ENCODE measurements at places on chromosomes 4 and X. TPM values are rescaled to one million over a fixed set of nuclear protein-coding genes. Genes with fewer than 3 reads are reported as not detected.

The GPM6B gene
- total RNA-seq: 21.6 TPM

DNA sequence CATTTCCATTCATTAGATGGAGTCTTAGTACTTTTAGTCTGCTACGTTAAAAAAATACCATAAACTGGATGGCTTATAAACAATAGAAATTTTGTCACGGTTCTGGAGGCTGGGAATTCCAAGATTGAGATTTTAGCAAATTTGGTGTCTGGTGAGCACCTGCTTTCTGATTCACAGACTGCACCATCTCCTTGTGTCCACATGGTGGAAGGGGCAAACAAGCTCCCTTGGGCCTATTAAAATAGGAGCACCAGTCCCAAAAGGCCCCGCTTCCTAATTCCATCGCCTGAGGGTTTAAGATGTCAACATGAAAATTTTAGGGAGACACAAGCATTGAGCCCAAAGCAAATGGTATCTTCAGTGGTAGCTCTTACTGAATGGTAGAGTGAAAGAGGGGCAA is 120.5 kb upstream of the MAP9 start:
- DNase-seq: no peak

The GPR82 gene
- total RNA-seq: 0.65 TPM

GRCh38 chr4:133972586-133972985 is 229.0 kb downstream of the PABPC4L start:
- no peak for DNase-seq

The SAT1 gene
- 716 TPM for total RNA-seq

DNA sequence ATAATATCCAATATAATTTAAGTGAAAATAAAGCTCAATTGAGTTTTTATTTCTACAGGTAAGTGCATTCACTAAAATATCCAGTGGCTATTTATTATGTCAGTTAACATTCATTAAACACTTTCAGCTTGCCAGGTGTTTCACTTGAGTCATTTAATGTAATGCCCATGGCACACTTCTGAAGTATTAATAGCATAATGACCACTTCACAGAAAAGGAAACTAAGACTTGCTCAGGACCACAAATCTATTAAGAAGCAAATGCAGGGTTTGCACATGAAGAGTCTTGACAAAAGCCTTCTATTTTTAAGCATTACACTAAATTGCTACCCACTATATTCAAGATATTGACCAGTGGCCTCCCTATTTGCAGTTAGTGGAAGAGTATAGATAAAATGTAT is 612.7 kb downstream of the KCTD8 start:
- DNase-seq: no peak

DNA sequence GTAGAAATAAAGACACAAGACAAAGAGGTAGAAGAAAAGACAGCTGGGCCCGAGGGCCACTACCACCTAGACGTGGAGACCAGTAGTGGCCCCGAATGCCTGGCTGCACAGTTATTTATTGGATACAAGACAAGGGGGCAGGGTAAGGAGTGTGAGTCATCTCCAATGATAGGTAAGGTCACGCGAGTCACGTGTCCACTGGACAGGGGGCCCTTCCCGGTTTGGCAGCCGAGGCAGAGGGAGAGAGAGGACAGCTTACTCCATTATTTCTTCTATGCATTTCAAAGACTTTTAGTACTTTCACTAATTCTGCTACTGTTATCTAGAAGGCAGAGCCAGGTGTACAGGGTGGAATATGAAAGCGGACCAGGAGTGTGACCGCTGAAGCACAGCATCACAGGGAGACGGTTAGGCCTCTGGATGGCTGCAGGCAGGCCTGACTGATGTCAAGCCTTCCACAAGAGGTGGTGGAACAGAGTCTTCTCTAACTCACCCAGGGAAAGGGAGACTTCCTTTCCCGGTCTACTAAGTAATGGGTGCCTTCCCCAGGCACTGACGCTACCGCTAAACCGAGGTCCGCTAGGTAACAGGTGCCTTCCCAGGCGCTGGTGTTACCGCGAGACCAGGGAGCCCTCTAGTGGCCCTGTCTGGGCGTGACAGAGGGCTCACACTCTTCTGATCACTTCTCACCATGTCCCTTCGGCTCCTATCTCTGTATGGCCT is 44.9 kb downstream of the ZBTB49 start:
- DNase-seq: peak; percentile 77

The COL4A5 gene
- total RNA-seq: 26.0 TPM

GRCh38 chr4:155392481-155393184 is 15.9 kb upstream of the MAP9 start:
- DNase-seq: no peak

The GAGE12H gene
- total RNA-seq: not detected

The MGAT4D gene
- not detected for total RNA-seq

DNA sequence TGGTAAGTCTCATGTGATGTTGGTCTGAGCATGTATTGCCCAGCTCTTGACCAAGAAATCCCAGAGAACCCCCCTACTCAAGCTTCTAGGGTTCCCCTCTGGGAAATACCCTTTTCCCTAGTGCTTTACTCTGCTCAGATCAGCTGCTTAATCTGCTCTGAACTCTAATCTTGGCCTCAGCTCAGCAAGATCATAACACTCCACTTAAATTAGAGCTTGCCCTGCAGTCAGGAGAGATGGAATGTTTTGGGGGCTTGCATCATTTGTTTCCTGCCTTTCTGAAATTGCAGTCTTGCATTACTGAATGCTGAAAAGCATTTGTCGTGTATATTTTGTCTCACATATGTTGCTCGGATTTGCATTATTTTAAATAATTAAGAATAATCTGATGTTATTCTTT is 1153.6 kb downstream of the FSTL5 start:
- DNase-seq: no peak

The EGF gene
- 3.5 TPM for total RNA-seq

The SPARCL1 gene
- total RNA-seq: 299 TPM

DNA sequence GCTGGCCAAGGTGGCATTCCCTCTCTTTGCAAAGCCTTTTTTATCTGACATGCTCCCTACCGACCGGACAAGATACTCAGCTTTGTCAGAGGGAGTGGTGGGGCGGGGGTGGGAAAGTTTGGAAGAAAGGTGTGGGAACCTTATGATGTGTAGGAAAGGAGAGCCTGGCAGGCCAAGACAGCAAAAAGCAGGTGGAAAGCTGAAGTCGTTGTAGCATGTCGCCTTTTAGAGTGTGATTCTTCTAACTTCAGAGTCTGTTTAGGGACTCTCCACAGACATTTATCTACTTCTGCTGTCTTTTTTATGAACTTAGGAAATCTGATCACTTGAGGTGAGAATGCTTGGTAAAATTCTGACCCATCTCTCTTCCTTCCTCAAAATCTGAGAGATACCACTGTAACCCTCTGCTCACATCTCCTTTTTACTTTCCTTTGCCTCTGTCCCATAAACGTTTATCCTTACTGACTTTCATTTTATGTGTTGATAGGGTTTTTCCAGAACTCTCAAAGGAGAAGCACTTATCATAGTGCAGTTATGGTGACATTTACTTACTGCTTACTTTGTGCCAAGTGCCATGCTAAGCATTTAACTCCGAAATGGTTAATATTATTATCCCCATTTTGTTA is 8.2 kb upstream of the RUFY3 start:
- DNase-seq: no peak

The ZDHHC15 gene
- total RNA-seq: 1.8 TPM

- no peak for DNase-seq
These were observed 76.9 kb downstream of the TENM3 start for GRCh38 chr4:182320092-182320491.

The TEC gene
- 7.4 TPM for total RNA-seq

The MAP7D2 gene
- 0.35 TPM for total RNA-seq

The AKAP14 gene
- 4.8 TPM for total RNA-seq

The MAGED2 gene
- 88.3 TPM for total RNA-seq

DNA sequence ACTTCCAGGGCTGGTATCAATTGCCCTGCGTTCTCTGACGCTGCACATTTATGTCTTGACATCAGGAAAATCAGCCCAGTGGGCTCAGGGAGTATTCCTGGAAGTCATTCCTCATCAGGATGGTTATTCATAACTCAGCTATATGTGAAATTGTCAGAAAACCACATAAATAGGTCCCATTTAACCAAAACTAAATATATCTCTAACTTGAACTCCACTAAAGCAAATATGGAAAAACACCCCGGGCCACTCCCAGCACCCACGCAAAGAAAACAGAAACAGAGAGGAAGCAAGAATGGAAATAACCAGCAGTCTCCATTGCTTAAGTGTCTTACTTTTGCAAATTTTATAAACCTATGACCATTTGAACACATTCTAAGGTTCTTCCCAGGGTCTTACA is 112.0 kb downstream of the IRF2 start:
- DNase-seq: no peak

The P2RY4 gene
- 0.38 TPM for total RNA-seq

DNA sequence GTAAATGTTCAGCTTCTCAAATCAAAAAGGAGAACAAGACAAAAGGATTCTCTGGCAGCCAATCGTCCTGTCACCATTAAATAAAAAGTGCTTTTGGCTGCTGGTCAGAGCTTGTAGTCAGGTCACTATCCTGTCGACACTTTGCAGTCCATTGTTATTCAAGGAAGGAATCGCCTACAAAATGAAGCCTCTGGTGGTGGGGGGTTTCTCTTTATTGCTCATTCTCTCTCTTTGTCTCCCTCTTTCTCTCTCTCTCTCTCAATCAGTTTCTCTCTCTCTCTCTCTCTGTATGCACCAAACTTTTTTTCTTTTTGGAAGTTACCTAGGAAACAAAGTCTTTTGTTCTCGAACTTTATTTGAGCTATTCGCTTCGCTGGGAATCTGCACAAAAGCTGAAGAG is 17.6 kb upstream of the SCML1 start:
- DNase-seq: no peak

DNA sequence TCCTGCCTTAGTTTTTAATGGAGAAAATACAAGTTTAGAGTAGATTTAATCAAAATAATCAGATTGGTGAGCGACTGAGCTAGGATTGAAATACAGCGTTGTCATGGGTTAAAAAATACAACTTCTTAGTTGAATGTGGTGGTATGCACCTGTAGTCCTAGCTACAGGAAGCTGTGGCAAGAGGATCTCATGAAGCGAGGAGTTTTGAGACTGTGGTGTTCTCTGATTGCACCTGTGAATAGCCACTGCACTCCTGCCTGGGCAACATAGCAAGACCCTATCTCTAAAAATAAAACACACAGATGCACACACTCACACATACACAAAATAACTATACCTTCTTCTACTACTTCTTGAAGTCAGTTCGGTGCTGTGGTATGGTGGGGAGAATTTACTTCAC is 19.8 kb upstream of the GBA3 start:
- no peak for DNase-seq

The P2RY8 gene
- 3.0 TPM for total RNA-seq

DNA sequence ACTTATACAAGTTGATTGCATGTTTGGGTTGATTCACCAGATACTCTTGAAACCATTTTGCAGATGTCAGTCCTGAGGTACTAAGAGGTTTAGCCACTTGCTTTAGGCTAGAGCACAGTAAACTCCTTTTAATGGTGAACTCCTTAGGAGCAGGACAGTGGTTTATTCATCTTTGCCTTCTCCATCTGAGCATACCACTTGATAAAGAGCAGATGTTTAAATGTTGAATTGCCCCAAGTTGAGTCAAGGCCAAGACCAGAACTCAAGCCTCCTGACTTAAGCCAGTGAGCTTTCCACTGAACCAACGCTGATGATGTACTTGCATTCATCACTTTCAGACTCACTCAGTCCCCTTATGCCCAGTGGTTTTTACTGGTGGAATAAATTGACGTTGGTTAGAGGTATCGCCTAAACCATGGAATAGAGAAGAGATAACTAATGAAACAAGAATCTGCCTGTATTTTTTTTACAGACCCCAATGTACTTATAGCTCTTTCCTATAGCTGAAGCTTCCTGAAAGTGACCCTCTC is 7.5 kb downstream of the DAPP1 start:
- DNase-seq: no peak

The AMER1 gene
- 4.0 TPM for total RNA-seq

The PDGFRA gene
- 69.5 TPM for total RNA-seq

GRCh38 chrX:49066690-49067089 is 7.1 kb downstream of the PRAF2 start:
- no peak for DNase-seq

GRCh38 chr4:113733685-113734084 is 27.9 kb downstream of the CAMK2D start:
- no peak for DNase-seq

- DNase-seq: no peak
These were observed 44.5 kb downstream of the STPG2 start for GRCh38 chr4:98098764-98099163.

GRCh38 chr4:52852711-52853110 is 9.4 kb upstream of the RASL11B start:
- no peak for DNase-seq

DNA sequence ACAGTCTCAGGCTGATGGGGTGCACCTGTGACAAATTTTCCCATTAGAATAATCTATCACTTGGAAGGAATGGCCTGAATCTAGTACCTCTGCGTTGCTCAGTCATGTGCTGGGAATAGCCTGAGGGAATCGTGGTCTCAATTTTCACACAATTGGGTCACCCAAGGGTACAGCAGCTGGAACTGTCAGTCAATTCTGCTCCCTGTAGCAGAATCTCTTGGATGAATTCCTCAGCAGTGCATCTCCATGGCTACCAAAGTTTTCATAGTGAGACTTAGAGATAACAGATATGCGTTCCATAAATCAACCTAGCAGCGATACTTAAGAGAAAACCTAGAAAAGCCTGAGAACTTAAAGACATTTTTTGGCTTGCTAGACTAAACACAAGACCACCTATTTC is 288.7 kb upstream of the CTSO start:
- DNase-seq: no peak

GRCh38 chrX:80817002-80817401 is 7.3 kb upstream of the BRWD3 start:
- no peak for DNase-seq

GRCh38 chr4:23945451-23946017 is 55.7 kb upstream of the PPARGC1A start:
- DNase-seq: peak; percentile 43

DNA sequence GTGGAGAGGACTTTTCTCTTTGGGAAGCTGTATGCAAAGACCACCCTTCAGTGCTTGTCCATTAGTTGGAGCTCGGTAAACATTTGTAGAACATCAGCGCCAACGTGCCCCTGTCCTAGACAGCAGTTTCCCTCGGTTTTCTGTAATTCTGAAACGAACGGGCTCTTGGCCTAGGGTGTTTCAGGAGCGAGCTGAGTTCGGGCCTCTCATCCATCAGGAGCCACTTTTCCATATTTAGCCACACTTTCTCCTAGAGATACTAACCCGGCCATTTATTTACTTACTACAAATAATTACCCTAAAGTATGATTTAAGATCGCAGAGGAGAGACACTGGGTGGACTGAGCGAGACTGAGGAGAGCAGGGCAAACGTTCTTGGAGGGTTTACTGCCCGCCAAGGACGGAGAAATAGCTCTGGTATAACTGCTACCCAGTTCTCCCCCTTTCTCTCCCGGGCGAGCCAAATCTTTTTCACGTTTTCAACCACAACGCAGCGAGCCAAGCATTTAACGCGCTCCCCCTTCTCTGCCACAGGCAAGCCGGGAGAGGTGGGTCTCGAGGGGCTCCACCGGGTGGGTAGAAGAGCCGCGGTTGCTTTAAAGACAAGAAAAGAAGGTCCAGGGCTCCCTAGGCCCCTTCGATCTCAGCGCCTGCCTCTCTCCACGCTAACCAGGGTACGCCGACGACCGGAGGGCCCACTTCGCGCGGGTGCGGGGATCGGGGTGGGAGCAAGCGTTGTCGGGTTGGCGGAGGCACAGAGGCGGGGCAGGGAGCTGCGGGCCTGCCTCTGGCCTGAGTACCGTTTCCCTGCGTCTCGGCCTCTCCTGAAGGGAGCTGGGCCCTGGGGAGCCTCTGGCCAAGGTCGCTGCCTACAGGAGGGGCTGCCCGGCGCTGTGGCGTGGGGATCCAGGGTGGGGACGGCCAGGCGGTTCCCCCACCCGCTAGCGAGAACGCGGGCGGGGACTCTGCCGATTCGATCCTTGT is 10.8 kb upstream of the PITX2 start:
- DNase-seq: no peak

Data from lower lobe of right lung (tissue), 2 donors.